CD4-positive, alpha-beta T cell treated with Interleukin-17A for 4 hours (primary cell): ENCODE measurements at places on chromosomes 2 and 18.
A peak's percentile ranks its signal among the peaks of the same experiment; 100 is the strongest.

DNA sequence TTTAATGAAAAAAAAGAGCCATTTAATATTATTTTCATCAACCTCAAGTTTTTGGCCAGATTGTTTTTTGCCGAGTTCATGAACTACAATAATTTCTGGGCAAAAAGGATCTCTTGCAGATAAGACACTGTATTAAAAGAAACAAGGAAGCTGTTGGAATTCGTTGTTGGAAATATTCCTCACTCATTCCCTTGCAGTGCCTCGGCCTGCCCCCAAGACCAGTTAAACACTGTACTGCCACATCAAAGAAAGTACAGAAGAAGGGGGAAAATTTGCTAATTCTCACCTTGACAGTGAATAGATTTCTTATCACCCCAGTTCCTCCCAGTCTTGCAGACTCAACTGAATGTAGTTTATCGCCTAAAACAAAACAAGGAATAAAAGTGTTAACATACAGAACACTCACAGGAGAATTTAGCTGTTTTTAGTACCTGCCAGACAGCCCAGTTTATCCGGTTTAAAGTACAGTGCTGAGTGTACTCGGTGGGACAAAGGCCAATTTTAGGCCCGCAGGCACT lies 1.2 kb downstream of the IDH1 start:
- no peak for DNase-seq

DNA sequence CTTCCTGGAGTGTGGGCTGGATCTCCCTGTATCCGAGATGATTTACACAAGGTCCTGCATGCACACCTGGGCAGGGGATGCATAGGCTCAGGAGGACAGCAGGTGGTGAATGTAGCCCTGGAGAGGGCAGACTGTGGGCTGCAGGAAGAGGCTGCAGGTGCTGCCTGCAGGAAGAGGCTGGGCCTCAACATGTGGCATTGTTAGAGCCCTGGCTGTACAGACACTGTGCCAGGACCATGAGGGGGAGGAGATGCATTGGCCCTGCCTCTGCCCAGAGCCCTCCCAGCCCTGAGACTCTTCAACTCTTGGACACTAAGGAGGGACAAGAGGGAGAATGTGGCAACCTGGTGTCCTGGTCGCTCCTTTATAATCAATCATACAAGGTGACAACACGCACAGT lies 392.8 kb downstream of the TNS1 start:
- no peak for DNase-seq

DNA sequence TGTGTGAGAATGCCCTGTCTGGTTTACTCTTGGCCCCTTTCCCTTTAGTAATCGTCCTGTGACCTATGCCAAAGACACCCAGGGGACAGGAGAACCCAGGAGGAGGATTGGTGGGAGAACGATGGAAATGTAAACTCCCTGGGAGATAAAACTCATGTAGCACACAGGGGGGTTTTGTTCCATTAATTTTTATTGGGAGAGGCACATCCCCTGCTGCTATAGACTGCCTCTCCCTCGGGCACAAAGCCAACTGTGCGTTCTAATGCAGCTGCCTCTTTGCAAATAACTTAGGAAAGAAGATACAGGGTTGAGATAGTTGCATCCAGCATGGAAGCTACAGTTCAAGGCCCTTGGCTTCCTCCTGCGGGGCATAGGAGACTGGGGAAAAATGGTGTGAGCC lies 489.6 kb downstream of the SLC4A3 start:
- DNase-seq: no peak

DNA sequence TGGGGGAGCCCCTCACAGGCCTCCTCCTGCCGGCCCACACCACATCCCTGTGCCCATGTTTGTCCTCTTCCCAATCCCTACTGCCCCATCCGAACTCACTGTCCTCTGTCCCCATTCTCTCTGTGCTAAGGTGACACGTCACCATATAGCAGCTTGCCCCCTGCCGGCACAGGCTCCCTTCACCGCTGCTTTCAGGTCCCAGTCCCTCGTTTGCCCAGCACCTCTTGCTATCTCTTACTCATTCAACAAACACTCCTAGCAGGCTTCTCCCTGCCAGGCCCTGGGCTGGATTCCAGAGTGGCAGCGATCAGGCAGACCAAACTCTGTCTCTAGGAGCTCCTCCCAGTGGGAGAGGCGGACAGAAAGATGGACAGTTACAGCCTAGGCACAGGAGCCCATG lies 74.3 kb downstream of the TFCP2L1 start:
- no peak for DNase-seq

GRCh38 chr18:63872586-63872985 lies 14.9 kb upstream of the SERPINB2 start:
- DNase-seq: no peak

GRCh38 chr2:3728104-3729054 lies 25.0 kb downstream of the DCDC2C start:
- DNase-seq: no peak

DNA sequence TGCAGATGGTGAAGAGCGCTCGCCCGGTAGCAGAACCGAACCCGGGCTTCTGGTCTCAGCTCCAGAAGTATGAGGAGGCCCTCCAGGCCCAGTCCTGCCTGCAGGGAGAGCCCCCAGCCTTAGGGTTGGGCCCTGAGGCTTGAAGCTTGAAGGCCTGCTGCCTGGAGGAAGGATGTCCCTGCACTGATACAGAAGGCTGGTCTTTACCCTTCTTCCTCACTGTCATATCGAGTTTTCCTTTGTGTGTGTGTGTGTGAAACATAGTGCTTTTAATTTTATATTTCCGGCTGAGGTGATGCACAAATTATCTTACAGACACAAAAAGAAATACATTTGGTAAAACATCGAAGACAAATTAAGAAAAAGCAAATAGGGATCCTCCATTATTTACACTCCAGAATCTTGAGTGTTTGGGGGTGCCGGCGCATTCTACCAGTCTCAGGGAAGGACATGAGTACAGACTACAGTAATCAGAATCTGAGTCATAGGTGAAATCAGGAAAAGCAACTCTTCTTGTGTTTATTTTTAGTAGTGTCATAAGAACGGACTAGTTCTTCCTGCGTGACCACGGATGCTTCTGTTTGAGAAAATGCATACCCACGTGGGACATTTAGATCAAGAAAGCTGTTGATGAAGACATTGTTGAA lies 1.3 kb downstream of the DUSP28 start:
- peak; percentile 53 for DNase-seq

- DNase-seq: no peak
These were observed 87.9 kb downstream of the ZEB2 start for GRCh38 chr2:144431998-144432397.

DNA sequence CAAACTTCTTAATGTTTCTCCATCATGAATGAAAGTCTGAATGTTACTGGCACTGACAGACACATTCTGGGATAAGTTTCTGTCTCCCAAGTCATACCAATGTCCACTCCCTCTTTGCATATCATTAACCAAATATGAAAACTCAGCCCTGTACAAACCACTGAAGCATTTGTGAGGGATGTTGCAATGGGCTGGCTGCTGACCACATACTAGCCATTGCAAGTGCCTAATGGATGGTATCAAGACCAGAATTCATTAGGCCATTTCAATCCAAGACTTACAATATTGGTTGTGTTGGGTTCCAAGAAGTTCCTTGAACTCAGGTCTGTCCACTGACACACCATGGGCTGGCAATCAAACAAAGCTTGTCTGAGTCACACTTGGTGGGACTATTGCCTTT lies 73.8 kb downstream of the CBLN2 start:
- DNase-seq: no peak

DNA sequence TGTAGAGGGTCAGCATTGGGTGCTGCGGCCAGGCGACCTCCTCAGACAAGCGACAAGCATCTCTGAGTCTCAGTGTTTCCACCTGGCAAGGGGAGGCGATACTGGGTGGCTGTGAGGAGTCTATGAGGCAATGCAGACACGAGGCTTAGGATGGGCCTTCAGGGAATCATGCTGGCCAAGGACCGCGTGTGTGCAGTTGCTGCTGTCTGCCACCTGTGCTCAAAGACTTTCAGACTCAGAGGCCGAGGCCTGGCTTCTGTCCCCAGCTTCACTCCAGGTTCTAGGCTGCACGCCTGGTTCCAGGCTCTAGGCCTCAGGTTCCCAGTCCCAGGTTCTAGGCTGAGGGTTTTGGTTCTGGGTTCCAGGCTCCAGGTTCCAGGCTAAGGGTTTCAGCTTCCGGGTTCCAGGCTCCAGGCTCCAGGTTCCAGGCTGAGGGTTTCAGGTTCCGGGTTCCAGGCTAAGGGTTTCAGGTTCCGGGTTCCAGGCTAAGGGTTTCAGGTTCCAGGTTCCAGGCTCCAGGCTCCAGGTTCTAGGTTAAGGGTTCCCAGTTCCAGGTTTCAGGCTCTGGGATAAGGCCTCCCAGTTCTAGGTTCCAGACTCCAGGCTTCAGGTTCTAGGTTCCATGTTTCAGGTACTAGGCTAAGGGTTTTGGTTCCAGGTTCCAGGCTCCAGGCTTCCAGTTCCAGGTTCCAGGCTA lies 14.8 kb downstream of the LRRFIP1 start:
- no peak for DNase-seq

DNA sequence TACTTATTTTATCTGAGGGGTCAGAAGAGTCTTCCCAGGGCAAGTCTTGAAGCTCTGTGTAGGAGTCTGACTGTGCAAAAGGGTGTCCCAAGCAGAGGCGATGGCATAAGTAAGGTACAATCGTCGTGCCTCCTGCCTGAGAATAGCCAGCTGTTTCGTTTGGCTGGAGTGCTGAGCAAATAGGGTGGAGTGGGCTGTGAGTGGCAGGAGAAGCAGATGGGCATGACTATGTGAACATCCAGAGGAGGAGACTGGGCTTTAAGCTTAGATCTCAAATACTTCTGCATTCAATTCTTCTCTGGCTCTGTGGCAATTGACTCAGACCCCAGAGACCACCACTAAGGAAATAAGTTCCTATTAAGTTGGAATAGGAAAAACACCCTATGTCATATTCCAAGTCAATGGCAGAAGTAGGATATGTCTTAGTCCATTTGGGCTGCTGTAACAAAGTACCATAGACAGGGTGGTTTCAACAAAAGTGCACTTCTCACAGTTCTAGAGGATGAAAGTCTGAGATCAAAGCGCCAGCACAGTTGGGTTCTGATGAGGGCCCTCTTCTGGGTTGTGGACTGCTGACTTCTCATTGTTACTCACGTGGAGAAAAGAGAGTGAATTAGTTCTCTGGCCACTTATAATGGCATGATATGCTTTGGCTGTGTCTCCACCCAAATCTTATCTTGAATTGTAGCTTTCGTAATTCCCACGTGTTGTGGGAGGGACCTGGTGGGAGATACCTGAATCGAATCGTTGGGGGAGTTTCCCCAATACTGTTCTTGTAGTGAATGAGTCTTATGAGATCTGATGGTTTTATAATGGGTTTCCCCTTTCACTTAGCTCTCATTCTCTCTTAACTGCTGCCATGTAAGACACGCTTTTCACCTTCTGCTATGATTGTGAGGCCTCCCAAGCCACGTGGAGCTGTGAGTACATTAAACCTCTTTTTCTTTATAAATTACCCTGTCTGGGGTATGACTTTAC lies 120.2 kb downstream of the LPIN1 start:
- DNase-seq: no peak

DNA sequence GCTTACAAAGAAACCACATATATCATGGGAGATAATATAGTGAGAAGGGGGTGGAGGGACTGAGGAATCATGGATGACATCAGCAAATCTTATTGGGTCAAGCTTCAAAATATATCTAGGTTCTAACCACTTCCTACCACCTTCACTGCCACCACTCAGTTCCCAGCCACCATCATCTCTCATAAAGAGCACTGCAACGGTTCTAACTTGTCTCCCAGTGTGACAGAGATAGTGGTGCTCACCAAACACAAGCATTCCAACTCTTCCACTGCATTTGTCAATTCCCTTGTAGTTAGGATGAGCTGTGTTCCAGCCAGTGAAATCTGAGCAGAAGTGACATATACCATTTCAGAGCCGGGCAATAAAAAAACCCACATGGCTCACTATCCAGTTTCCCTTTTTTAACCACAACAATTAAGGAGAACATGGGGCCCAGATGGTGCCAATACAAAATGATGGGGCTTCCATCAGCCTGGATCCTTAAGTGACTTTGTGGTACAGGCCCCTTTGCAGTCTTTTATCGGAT lies 318.1 kb downstream of the NBAS start:
- no peak for DNase-seq

DNA sequence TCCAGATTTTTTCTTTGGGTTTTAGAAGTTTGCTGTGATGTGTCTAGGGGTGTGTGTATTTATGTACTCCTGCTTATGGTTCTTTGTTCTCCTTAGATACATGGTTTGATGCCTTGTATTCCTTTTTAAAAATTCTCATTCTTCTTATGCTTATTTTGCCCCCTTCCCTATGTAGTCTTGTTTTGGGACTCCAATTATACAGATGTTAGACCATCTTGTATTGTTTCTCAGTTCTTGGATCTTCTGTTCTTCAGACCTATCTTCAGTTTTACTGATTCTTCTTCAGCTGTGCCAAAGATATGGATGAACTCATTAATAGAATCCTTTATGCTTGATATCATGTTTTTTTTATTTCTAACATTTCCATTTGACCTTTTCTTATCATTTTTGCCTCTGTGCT lies 14.2 kb upstream of the MSL3B start:
- DNase-seq: no peak

- DNase-seq: no peak
These were observed 159.8 kb downstream of the SH3RF3 start for GRCh38 chr2:109288544-109289368.

GRCh38 chr18:33837191-33837590 lies 259.2 kb downstream of the ASXL3 start:
- no peak for DNase-seq

- DNase-seq: no peak
These were observed 718.7 kb upstream of the FAM98A start for GRCh38 chr2:34317797-34318196.

DNA sequence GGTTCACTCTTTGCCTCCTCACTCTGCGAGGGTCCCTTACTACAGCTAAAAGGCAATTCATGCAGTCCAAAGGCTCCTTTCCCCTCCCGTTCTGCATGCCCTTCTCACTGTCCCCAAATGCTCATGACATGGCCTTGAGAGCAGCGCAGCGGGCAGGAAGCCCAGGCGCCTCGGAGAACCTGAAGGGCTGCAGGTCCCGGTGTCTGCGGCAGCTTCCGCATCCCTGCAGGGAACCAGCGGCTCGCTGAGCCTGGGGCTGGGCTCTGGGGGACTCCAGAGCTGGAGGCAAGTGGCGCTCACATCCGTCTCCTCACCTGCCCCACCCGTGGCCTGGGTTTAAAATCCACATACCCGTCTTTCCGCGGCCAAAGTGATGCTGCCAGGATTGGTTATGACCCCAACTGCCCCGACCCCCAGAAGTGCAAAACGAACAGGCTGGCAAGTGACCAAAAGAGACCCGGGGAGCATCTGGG lies 462 bp upstream of the CIDEA start:
- DNase-seq: no peak

DNA sequence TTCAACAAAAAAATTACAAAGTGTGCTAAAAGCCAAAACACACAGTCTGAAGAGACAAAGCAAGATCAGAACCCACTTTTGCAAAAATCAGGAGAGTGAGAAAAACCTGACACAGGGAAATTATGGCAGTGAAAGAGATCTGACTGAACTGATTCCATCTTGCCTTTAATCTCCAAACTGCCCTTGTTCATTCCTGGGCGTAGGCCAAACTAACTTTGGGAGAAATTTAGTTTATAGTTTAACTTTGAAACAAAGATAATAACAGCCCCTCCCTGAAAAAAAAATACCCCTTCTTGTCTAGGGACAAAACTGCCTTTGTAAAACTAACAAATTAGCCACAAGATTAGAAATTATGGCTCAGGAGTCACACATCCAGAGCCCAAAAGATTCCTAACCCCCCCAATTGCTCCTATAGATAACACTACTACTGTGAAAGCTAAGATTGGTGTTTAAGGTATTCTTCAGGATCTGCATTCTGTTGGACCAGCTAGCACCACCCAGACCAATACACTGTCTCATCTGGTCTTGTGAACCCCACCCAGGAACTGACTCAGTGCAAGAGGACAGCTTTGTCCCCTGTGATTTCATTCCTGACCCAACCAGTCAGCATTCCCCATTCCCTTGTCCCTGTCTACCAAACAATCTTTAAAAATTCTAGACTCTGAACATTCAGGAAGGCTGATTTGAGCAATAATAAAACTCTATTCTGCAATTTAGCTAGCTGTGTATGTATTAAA lies 226.1 kb upstream of the SH3BP4 start:
- DNase-seq: no peak
